ENCODE measurements at places on chromosomes 2 and 18. TPM values are rescaled to one million over a fixed set of nuclear protein-coding genes. Genes with fewer than 3 reads are reported as not detected.

DNA sequence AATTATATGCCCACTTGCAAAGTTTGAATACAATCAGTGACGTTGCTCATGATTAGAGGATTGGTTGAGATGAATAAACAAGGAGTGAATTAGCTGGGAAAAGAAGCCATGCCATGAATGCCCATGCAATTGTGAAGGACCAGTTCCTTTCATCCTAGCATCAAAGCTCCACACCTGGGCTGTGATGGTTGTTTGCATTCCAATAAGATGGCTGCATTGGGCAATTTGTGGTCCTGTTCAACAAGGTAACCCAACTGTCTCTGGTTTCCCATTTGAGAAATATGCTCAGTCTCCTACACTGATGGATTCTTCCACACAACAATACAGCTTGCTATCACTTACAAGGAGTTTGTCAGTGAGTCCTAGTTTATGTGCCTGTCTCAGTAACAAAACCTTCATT is 550.2 kb downstream of the STK39 start:
- DNase-seq, result no peak

DNA sequence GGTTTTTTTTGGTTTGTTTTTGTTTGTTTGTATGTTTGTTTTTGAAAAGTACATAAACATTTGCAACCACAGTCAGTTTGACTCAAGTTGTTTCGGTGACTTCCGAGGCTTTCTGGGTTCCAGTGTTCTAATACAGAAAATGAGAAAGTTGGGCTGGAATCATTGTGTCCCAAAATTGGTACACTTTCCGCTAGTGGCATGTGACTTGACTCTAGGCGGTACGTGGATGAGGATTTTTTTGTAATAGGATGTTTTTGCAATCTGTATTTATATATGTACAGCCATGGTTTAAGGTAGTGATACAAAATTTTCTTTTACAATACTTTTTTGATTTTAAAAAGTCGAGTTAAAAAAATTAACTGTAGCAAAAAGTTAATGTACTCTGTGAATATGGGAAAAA is 1.7 kb downstream of the MFF start:
- no peak for DNase-seq

GRCh38 chr2:203909974-203910373 is 26.6 kb upstream of the ICOS start:
- DNase-seq, result peak; percentile 33

DNA sequence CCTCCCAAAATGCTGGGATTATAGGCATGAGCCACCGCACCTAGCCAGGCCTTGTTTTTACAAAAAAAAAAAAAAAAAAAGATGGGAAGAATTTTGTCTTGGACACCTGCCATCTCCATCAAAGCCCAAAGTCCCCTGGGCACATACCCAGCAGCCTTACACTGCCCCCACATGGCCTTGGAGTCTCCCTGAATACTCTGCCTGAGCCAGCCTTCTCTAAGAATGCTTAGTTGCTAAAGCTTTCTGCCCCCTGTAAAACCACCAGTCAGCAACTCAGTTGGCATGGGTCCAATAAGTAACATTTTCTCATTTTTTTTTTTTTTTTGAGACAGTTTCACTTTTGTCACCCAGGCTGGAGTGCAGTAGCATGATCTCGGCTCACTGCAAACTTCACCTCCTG is 40.6 kb downstream of the SPC25 start:
- no peak for DNase-seq

DNA sequence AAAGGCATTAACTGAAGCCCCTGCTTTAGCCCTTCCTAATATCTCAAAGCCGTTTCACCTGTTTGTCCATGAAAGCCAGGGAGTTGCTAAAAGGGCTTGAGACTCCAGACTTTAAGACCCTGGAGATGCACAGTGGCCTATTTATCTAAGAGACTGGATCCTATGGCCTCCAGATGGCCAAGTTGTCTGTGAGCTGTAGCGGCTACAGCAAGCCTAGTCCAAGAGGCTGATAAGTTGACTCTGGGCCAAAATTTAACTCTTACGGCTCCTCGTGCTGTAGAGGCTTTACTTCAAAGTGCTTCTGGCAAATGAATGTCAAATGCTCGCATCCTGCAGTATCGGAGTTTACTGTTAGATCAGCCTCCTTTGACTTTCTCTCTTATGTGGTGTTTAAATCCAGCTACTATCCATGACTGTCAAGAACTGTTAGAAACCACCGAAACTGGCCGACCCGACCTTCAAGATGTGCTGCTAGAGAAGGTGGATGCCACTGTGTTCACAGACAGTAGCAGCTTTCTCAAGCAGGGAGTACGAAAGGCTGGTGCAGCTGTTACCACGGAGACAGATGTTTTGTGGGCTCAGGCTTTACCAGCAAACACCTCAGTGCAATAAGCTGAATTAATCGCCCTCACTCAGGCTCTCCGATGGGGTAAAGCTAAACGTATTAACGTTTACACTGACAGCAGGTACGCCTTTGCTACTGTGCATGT is 336.7 kb upstream of the CNTNAP5 start:
- DNase-seq, result no peak

DNA sequence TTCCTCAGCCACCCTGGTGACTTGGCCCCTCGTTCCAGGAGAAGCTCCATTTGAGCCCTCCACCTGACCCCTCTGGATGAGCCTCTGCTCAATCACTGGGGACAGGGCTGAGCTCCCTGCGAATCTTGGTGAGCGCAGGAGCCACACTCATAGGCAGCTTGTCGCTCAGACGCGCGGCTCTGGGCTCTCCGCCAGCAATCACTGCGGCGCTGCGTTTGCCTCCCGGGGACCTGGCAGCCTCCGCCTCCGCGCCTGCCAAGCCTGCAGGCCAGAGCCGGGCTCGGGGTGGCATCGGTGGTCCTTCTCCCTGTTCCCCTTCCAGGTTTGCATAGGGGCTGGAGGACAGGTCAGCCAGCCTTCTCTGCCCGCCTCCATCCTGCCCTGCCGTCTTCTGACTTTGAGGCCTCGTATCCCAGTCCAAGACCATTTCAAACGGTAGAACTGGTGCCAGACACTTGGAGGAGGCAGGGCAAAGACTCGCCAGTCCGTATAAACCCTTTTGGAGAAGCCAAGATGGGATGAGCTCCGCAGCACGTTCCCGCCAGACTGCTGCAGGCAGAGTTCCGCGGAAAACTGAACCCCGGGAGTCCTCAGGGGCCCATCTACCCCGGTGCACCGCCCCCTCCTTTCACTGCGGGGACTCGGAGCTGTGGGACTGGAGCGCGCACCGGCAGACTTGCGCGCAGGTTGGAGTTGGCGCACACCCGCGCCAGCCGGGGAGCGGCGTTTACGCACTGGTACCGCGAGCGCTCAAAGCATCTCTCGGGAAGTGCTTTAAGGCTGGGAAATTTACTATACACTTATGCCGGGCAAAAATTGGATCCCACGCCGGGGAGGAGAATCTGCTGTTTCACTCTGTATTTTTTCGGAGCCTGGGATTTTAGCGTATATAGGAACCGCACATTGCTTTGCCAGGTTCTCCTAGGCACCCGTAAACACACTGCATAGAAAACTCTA is 1.1 kb upstream of the TACR1 start:
- DNase-seq, result no peak

DNA sequence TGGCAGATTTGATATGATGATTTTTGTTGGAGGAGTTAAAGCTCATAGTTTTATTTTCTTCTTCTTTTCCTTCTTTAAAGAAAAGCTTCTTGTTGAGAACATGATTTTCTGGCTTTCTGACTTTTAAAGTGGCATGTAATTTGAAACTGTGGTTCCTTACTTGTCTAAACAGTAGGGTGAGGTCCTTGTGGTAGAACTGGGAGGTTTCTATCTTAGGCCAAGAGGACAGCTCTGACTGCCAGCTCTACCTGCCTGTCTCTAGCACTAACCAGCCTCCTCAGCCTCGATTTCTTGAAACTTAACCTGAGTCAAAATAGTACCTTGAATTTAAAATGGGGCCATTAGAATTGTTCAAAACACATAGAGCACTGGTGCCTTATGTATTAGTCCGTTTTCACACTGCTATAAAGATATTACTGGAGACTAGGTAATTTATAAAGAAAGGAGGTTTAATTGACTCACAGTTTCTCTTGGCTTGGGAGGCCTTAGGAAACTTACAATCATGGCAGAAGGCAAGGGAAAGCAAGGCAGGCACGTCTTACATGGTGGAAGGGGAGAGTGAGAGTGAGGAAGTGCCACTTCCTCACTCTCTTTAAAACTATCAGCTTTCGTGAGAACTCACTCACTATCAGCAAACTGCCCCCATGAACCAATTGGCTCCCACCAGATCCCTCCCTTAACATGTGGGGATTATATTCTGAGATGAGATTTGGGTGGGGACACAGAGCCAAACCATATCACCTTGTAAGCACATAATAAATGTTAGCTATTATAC is 119.0 kb downstream of the CERS6 start:
- DNase-seq, result no peak

DNA sequence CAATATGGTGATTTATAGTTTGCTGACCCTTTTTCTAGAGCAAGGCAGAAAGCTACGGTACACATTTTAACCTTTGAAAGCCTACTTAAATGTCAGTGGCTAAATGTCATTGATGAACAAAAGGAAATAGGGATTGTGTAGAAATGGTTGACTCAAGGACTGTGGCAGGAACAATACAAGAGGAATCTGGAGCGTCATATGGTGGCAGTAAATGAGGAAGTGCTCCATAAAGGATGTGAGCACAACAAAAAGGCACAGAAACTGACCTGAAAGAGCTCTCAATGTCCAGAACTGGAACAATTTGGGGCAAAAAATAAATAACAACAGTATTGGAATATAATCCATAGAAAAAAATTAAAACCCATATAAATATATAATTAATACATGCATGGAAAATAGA is 443.9 kb upstream of the VRK2 start:
- no peak for DNase-seq

DNA sequence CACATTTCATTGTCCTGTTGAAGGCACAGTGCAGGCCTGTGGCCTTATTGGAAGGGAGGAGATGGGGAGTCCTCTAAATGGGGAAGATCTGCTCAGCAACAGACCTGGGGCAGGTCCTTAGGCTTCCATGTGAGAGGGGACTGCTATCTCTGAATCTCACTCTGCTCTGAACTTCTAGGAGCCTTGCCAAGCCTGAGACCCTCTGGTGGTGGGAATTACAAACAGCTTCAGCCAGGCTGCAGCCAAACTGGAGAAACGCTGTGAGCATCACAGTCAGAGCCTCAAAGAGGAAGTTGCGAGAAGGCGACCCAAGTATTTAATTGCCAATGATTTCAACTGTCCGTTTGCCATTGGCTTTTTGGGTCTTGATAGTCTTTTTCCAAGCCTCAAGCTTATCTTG is 66.8 kb upstream of the MC2R start:
- DNase-seq, result no peak

GRCh38 chr2:211931314-211931713 is 607.3 kb downstream of the ERBB4 start:
- DNase-seq, result no peak

DNA sequence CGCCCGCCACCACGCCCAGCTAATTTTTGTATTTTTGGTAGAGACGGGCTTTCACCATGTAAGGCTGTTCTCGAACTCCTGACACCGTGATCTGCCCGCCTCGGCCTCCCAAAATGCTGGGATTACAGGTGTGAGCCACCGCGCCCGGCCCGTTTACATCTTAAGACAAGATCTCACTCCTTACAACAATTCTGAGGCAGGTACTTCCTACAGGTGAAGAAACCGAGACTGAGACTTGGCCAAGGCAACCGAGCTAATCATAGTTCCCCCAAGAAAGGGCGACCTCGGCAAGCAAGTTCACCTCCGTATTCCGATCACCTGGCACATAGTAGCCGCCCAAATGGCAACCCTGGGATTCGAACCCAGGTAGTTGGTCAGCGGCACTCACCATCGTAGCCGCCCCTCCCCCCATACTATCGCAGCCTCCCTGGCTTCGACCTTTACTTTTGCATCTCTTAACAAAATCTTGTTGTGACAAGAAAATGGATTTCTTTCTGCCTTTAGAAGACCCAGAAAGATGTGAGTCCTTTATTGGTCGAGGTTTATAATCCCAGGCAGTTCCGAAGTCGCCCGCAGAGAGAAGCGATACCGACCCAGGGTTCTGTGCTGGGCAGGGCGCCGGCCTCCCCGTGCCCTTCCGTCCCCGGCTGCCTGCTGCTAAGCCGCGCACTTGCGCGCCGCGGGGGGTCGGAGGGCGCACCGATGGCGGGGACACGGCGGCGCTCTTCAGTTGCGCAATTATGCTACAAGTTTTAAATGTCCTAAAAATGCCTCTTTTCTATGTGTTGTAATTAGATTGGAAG is 1.1 kb upstream of the FZD5 start:
- no peak for DNase-seq

- no peak for DNase-seq
Measured at GRCh38 chr2:155747531-155747930, 585.0 kb downstream of the NR4A2 start.

GRCh38 chr2:127072396-127072795 is 34.6 kb downstream of the BIN1 start:
- no peak for DNase-seq

DNA sequence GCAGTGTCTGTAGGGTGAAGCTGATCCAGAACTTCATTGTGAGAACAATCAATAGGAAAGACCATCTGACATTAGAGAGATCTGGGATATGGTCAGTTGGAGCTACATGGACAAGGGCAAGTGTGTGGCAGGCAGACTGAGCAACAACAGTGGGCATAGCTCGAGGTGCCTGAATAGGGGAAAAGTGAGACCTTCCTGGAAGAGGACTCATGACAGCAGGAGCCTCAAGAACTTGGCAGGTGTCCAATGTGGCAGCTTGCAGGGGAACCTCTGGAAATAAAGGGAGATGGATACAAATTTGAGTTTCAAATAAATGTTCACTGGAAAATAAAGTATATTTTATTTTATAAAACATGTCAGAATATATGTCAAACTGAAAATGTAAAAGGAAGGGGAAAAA is 117.9 kb downstream of the TANC1 start:
- peak; percentile 19 for DNase-seq

DNA sequence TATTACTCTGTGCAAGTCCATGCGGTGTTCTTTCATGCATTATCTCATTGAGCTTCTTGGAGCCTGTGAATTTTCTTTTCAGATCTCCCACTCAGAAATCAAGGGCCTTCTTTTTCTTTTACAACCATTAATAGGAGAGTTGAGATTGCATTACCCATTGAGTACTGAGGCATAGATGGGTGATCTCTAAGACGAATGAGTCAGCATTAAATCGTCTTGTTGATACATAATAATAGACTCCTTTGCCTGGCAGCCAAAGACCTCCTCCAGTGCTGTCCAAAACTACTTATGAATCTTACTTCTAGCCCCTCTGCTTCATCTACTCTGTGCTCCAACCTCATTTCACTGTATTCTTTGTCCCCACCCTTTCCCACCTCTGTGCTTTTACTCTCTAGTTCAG is 180.5 kb downstream of the AGPS start:
- no peak for DNase-seq

GRCh38 chr2:201280191-201281040 is 20.1 kb downstream of the CASP8 start:
- no peak for DNase-seq

Gene DNAJC5G
- total RNA-seq, result not detected

Gene SKOR2
- total RNA-seq, result not detected

Gene KCNF1
- 0.10 TPM for total RNA-seq
